ENCODE measurements at places on chromosomes 5 and 9.

DNA sequence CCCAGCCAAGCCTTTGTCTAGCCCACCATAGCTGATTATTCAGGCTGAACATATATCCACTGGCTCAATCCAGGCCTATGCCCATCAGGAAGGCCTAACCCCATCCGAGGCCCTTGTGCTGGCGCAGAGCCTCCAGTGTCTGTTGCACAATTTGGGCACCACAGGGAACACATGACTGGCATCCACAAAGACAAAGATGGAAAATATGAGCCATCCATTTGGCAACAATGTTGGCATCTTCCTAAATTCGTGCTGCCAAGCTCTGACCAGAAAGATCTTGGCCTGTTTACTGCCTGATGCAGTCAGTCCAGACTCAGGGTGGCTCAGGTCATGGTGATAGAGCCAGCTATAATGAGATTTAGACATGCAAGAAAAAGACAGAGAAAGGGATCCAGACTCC is 233.8 kb downstream of the PIK3R1 start:
- DNase-seq: no peak

DNA sequence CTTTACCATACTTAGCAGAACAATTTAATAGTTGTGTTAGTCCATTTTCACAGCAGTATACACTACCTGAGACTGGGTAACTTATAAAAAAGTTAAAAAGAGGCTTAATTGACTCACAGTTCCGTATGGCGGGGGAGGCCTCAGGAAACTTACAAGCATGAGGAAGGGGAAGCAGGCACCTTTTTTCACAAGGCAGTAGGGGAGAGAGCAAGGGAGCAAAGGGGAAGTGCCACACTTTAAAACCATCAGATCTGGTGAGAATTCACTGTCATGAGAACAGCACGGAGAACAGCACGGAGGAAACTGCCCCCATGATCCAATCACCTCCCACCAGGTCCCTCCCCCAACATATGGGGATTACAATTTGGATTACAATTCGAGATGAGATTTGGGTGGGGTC is 269.9 kb downstream of the MTRR start:
- DNase-seq: no peak

- DNase-seq: no peak
Measured at GRCh38 chr5:96743065-96743768, 64.5 kb downstream of the ERAP1 start.

DNA sequence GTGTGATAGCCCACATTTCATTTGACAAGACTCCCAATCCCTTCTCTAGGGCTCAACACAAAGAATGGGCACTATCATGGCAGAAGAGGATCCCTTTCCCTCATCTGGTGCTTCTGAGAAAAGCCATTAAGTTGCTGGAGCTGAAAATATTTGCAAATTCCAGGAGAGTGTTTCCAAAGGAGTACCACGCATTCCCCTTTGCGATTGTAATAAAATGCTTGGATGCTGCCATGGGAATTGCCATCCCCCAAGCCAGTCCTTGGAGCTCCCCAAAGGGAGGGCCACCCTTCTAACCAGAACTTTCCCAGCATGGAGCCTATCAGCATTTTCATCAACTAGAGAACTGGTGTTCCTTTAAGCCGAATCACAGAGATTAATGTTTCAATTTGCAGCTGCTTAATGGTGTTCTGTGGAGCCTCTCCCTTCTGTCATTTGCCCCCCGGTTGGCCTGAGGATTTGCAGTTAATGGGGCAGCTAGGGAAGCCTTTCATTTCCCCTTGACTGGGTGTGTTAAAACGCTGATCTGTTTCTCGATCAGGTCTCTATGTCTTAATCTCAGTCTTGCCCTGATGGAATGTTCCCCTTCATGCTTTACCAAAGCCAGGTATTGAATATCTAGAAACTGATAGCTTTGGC is 133.0 kb downstream of the ENC1 start:
- DNase-seq: no peak

- no peak for DNase-seq
Measured at GRCh38 chr5:171166766-171167165, 142.3 kb upstream of the TLX3 start.

GRCh38 chr9:131721076-131721475 is 18.8 kb downstream of the RAPGEF1 start:
- DNase-seq: no peak

DNA sequence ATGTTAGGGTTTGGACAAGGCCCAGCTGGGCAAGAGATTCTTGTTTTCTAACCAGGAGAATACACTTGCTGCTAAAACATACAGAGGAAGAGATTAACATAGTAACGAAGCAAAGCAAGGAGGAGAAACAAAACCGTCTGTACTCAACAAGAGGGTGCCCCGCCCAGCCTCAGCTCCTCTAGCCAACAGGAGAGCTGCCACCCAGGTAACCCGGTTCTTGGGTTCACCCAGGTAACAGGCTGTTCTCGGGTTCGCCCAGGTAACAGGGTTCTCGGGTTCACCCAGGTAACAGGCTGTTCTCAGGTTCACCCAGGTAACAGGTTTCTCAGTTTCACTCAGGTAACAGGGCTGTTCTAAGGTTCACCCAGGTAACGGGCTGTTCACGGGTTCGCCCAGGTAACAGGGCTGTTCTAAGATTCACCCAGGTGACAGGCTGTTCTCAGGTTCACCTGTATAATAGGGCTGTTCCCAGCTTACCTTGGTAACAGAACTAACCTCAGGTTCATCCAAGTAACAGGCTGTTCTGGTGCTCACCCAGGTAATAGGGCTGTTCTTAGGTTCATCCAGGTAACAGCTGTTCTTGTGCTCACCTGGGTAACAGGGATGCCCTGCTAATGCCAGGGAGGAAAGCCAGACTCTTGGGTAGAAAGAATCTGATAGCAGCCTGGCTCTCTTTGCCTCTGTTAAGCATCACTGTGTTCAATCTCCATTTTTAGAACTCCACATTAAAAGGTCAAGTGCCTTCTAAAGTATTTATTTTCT is 271.6 kb downstream of the SYK start:
- DNase-seq: no peak

DNA sequence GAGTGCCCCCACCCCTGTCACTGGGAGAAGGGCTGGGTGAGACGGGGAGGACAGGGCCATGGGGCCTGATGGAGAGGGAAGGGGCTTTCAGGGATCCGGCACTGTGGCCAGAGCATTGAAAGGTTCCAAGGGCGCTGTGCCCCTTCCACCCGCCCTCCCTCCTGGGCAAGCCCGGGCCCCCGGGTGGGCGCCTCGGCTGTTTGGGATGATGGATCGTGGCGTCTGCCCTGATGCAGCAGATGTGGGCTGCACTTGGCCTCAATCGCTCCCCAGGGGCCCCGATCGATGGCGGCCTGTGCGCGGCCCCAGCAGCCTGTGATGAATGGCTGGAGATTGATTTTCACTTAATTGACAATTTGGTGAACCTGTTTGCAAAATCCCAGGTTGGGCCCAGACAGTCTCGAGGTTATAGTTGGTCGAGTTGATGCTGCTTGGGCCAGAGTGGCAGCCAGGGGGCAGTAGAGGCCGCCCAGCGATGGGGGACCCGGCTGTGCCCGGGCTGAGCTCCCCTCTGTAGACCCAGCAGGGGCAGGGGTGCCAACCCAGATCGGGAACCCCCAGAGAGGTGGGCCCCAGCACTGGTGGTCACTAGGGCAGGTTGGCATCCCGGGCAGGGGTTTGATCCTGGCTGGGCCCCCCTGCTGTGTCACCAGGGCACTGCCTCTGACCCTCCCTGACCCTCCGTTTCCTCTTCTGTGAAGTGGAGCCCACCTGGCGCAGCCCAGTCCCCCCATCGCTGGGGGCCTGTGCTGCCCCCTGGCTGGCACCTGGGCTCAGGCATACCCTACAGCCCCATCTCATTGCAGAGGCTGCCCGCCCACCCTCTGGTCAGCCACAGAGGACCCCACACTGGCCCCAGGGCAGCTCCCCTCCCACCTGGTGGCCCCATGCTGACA is 34.7 kb downstream of the LHX3 start:
- peak; percentile 75 for DNase-seq

GRCh38 chr5:132557478-132558172 is 848 bp downstream of the RAD50 start:
- peak; percentile 58 for DNase-seq

- DNase-seq: no peak
Measured at GRCh38 chr5:160251406-160252155, 22.3 kb downstream of the FABP6 start.

DNA sequence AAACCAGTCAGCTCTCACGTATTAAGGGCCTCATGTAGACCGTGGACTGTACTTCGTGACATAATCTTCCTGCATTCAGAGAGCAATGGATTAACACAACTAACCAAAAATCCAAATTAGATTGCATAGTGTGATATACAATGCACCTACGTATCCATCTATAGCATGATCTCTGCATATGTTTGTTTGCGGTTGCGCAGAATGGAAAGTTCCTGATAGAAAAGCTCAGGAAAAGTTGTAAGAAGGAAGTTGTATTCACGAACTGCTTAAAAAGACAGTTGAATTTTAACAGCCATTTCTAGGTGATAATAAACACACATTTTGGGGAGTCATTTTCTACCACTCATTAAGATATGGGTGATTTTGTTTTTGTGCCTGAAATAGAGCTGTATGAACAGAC is 869.0 kb downstream of the TLE4 start:
- DNase-seq: no peak

GRCh38 chr9:136541709-136542108 is 4.1 kb downstream of the NOTCH1 start:
- no peak for DNase-seq

- DNase-seq: no peak
Measured at GRCh38 chr5:34057569-34057968, 14.6 kb upstream of the C1QTNF3 start.

GRCh38 chr5:31036411-31036810 is 157.1 kb upstream of the CDH6 start:
- no peak for DNase-seq

DNA sequence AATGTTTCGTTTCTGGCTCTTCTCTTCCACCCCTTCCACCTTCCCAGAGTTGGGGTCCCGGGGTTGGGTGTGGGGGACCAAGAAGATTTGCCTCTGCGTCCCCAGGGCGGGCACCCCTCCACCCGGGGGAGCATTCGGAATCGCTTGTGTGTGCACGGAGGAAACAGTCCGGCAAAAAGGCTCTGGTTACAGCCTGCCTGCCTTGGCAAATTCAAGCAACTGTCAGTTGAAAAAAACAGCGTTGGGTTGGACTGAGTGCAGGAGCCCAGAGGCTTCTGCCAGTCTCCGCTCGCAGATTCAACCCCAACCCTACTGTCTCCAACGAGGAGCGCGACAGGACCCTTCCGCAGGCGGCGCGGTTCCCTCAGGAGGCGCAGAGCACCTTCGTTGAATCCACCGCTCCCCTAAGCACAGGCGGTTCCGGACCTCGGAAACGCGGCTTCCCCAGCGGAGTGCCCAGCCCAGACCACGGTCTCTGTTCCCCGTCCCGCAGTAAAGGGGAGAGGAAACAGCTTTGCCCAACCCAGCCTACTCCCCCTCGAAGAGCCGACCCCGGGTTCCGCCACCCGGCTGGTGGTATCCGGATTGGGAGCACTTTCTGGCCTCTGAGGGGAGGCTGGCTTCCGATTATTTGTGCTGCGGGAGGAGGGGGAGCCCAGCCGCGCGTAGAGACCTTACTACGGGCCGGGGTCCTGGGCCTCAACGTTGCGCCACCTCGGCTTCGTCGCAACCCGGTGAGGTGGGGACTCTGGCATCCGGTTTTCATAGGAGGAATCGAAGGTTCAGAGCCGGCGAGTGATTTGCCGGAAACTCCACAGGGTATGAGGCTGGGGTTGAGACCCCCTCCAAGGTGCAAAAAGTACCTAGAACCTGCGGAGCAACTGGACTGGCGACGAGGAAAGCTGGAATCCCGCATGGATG is 9.6 kb downstream of the LHX6 start:
- no peak for DNase-seq

- no peak for DNase-seq
Measured at GRCh38 chr5:91283326-91283725, 99.8 kb downstream of the ARRDC3 start.

GRCh38 chr5:116032094-116032517 is at the start of gene ARL14EPL:
Gene ARL14EPL (plus strand): TSS chr5:116032472. CDS start chr5:116051466, 18,994 bp downstream.
- DNase-seq: peak; percentile 75

DNA sequence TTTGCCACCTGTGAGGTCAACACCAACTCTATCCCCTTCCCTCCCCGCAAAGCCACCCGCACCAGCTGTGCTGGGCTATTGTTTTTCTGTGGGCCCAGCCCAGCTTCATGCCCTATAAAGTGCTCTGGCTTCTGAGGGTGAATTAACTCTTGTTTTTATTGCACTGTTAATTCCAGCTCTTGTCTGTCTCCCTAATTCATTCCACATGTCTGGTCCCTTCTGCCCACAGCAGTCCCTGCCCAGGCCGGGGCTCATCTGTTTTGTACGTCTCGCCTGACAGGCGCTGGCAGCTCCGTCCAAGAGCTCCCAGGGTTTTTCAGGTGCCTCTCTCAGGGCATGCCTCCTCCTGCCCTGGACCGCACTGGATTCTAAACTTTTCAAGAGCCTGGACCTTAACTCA is 118.9 kb downstream of the PDZD2 start:
- DNase-seq: no peak

GRCh38 chr5:72245546-72245945 is 74.5 kb downstream of the MRPS27 start:
- DNase-seq: no peak

DNA sequence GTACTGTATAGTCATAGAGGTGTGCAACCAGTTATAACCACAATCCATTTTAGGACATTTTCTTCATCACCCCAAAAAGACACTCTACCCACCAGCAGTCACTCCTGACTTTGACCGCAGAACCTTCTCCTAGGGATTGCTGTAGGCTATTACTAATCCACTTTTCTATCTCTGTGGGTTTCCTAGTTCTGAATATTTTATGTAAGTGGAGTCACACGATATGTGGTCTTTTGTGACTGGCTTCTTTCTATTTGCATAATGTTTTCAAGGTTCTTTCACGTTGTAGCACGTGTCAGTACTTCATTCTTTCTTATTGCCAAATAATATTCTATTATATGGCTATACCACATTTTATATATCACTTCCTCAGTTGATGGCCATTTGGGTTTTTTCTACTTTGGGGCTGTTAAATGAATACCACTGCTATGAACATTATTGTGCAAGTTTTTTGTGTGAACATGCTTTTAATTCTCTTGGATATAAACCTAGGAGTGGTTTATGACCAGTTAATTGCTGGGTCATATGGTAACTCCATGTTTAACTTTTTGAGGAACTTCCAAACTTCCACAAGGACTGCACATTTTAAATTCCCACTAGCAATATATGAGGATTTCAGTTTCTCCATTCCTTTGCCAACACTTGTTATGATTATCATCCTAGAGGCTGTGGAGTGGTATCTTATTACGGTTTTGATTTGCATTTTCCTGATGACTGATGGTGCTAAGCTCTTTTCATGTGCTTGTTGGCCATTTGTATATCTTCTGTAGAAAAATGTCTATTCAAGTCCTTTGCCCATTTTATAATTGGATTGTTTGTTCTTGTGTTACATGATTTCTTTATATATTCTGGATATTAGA is 37.8 kb downstream of the MRRF start:
- DNase-seq: peak; percentile 19

GRCh38 chr9:84439250-84439649 is 98.7 kb upstream of the SLC28A3 start:
- no peak for DNase-seq

GRCh38 chr5:87054821-87055220 is 212.9 kb upstream of the RASA1 start:
- no peak for DNase-seq
